Left ventricle myocardium superior (tissue), 1 donor: ENCODE measurements at places on chromosomes 4 and X.

- no peak for DNase-seq
Observed at GRCh38 chr4:173192375-173193162, 24.0 kb downstream of the GALNT7 start.

DNA sequence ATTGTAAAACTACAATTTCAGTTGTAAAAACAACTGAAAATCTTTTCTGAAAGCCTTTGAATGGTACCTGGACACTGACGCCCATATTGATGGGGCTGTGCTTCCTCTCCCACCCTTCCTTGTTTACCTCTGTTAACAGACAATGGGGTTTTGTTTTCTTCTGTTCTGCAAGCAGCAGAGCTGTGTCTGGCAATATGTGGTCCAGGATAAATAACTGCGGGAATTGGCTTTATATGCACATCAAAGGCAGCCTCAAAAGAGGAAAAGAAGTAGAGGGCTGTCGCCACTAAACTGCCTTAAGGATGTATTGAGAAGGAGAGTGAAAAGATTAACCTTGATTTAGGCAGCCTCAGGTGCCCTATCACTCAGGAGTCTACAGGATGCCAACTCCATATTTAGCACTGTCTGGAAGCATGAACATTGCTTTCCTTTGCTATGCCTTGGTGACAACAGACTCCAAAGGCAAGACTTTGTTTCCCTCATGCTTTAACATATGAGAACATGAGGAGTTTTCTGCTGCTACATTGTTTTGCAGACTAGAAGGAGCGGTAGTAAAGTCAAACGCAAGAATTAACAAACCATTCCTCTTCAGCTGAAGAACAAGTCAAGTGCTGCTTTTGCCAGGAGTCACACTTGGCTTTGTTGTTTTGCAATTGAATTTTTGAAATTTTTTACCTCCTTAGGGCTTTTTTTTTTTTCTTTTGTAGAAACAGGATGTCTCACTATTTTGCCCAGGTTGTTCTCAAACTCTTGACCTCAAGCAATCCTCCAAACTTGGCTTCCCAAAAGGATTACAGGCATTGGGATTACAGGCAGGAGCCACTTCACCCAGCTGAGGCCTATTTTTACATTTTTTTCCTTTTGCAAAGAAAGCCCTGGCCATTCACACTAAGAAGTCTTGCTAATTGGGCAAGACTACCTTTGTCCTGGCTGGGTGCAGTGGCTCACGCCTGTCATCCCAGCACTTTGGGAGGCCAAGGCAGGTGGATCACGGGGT is 3.0 kb downstream of the IL21 start:
- no peak for DNase-seq

DNA sequence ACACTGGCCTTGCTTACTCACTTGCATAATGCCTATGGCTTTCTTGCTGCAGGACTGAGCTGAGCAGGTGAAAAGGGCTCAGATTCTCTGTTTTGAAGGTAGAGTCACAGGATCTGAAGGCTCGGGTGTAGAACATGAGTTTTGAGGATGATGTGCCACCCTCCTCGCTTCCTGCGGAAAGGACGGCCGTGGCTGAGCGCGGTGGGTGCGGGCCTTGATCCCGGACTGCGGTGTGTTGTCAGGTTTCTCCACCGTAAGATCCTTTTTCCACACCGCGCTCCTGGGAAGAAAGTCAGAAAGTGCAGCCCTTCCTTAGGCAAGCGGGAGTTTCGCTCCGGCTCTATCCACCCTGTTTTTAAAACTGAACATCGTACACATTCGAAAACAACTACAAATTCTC is 36.2 kb downstream of the ZFP42 start:
- DNase-seq, result no peak

GRCh38 chr4:53644607-53645006 is 53.3 kb upstream of the LNX1 start:
- no peak for DNase-seq

- DNase-seq, result no peak
Observed at GRCh38 chrX:125093852-125094251, 225.8 kb upstream of the TEX13C start.

DNA sequence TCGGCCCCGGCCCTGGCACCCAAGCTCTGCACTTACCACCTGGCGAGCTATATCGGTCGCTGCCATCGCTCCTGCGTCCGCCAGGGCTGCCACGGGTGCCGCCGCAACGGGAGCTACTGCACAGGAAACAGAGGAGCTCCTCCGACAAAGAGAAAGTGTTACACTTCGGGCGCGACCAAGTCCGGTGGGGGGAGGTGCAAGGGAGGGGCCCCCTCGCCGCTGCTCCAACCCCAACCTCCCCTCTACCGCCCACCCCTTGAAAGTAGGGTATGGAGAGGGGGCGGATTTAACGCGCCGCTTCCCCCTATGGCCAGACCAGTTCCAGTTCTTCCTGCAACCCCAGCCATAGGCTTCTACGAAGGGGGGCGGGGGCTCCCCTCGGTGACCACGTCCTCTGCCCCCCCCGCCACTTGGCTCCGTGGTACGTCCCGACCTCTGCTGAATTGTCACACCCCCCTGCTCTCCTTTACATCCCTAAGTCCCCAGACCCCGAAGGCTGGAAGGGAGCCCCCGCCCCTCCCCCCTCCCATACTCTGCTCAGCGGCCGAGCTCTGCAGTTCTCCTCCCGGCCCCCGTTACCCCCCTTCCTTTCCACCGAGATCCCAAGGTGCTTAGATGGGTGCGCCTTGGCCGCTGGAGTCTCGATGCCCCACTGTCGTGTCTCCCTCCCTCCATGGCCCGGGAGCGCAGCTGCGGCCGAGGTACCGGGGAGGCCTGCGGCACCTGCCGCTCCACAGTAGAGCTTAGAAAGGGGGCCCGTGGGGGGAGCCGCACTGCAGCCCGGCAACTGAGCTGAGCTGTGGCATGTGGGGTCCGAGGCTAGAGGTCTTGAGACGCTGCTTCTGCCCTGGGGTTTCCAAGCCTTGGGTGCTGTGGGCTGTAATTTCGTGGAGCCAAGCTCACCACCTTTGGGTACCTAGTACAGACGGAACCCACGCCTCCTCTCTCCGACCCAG is at the start of gene SEPTIN6:
Gene SEPTIN6, minus strand, starts transcription at position 129 of the 956 bp plus-strand sequence. Its CDS starts 63 bp downstream, at position 66.
- peak; percentile 77 for DNase-seq

- no peak for DNase-seq
Observed at GRCh38 chr4:118807659-118808058, 28.3 kb downstream of the SEC24D start.

DNA sequence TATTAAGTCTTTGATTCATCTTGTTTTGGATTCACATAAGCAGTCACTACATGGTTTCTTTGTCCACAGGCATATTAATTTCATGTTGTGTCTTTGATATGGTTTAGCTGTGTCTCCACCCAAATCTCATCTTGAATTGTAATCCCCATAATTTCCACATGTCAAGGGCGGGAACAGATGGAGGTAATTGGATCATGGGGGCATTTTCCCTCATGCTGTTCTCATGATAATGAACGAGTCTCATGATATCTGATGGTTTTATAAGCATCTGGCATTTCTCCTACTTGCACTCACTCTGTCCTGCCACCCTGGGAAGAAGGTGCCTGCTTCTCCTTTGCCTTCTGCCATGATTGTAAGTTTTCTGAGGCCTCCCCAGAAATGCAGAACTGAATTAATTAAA is 1811.2 kb upstream of the PCDH10 start:
- DNase-seq, result no peak

- DNase-seq, result no peak
Observed at GRCh38 chr4:175330652-175331051, 412.5 kb downstream of the ADAM29 start.

- DNase-seq, result no peak
Observed at GRCh38 chrX:152913346-152913745, 15.5 kb downstream of the ZNF185 start.
